ENCODE measurements at places on chromosomes 5 and 9.

- no peak for DNase-seq
Observed at GRCh38 chr9:126880947-126881332, 20.5 kb downstream of the ZBTB34 start.

DNA sequence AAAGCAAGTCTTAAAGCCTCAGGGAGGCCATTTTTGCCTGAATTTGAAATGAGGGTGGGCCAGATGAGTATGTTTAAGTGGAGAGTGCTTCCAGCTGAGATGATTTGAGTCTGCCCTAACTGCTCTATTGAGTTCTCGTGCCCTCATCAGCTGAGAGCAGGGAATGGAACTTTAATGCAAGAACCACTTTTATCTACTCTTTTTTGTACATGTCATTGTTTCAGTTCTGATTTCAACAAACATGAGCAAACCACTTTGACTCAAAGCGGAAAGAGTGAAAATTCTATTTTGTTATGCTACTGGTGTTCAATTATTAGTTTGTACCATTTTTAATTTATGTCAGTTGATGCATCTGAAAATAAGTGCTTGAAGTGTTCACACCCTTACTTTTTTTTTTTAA is 35.8 kb downstream of the DCAF10 start:
- no peak for DNase-seq

- peak; percentile 44 for DNase-seq
Observed at GRCh38 chr9:23736293-23736692, 89.7 kb downstream of the ELAVL2 start.

- DNase-seq = no peak
Observed at GRCh38 chr9:37100327-37100726, 20.0 kb upstream of the ZCCHC7 start.

- no peak for DNase-seq
Observed at GRCh38 chr9:137739371-137740309, 120.8 kb downstream of the EHMT1 start.

Measured in ecto neural progenitor cell (in vitro differentiated cells).